Mucosa of gallbladder (tissue), 1 donor: ENCODE measurements at places on chromosomes 5 and 9.
A peak's percentile ranks its signal among the peaks of the same experiment; 100 is the strongest.

- no peak for DNase-seq
Measured at GRCh38 chr5:180844432-180844831, 16.6 kb downstream of the ZFP62 start.

GRCh38 chr9:12776513-12777055 lies 1.8 kb downstream of the LURAP1L start:
- DNase-seq: no peak

DNA sequence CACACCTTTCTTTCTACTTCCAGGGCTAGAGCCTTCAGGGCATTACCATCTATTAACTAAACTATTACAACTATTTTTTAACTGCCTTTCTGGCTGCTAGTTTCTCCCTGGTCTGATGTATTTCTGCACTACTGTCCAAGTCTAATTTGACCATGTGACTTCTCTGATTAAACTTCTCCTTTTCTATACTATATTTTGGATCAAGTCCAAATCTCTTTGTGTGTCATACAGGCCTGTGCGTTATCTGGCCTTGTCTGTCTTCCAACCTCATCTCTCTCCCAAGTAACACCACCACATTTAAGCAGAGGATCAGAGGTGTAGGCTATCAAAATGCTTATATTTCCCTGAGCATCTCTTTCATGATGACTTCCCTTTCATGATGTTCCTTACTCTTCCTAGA lies 47.2 kb upstream of the OR13F1 start:
- no peak for DNase-seq

DNA sequence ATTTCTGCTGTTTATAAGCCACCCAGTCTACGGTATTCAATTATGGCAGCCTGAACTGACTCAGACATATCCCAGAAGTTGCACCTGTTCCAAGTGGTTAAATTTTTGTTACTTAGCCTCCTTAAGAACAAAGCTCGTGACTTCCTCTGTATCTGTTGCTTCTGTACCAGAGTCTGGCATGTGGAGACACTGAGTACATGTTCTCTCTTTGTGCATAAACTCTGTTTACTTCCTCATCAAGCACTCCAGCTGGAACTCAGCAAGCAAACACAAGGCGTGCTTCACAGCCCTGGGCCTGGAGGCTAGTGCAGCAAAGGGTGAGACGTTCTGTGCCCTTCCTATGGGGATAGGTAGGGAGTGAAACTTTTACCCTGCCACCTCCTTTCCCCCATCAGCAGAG lies 19.0 kb downstream of the C9orf152 start:
- DNase-seq: peak; percentile 83

DNA sequence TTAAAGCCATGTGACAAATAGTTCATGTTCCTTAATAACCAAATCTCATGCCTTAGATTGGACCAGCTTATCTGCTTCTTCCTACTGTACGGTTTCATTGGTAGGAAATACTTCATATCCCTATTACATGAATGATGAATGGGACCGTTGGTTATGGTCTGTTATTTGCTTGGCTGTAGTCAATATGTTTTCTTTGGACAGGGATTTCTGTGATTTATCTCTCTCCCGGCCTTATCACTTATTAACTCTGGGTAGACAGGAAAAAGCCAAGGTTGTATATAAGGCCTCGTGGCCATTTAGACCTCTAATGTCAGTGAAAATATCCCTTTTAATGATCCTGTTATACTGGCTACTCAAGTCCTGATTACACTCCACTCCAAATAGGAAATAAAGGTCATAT lies 330.6 kb downstream of the EBF1 start:
- DNase-seq: no peak

GRCh38 chr9:121455527-121456239 lies 44.0 kb downstream of the GGTA1 start:
- DNase-seq: no peak

DNA sequence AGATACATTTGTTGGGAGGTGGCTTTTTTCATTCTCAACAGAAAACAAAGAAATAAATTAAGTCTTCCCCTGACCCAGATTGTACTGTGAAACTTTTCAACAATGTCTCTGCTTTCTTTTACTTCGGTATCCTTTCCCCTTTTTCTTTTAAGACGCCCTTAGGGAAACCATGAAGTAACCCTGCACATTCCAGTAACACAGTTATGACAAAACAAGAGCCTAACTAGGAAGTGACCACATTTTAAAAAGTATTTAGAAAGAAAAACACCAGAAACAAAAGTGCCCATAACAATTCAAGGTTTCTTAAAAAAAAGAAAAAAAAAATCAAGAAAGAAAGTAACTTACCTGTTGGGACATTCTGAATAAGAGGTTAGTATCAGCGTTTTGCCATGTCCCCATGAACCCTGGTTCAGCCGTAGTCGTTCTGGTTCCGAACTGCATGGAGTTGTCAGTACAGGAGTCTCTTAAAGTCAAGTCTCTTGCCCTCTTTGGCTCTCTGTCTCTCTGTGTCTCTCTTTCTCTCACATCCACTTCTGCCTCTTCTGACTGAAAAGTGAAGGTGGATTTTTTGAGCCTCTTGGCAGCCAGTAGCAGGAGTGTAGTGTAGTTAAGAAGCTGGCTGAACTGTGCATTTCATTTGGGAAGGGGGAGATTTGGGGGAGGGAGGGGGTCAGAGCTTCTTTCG lies 142.9 kb downstream of the BNC2 start:
- DNase-seq: no peak

GRCh38 chr5:95759634-95760033 lies 28.5 kb downstream of the RHOBTB3 start:
- peak; percentile 46 for DNase-seq

GRCh38 chr5:56211298-56211865 lies 21.7 kb downstream of the ANKRD55 start:
- DNase-seq: peak; percentile 26

DNA sequence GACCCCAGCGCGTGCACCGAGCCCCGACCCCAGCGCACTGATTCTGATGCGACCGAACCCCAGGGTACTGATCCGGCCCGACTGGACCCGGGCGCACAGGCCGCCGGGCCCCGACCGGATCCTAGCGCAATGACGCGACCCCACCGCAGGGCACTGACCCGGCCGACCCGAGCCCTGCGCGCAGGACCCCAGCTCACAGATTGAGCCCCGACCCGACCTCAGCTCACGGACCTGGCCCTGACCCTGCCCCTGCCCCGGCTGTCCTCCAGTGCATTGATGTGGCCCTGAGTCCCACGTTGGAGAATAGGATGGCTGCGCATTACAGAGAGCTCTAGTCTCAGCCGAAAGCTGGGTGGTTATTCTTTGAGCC lies 438 bp downstream of the TRIP13 start:
- DNase-seq: no peak
